ENCODE measurements at places on chromosomes 11 and 22.
A peak's percentile ranks its signal among the peaks of the same experiment; 100 is the strongest.

DNA sequence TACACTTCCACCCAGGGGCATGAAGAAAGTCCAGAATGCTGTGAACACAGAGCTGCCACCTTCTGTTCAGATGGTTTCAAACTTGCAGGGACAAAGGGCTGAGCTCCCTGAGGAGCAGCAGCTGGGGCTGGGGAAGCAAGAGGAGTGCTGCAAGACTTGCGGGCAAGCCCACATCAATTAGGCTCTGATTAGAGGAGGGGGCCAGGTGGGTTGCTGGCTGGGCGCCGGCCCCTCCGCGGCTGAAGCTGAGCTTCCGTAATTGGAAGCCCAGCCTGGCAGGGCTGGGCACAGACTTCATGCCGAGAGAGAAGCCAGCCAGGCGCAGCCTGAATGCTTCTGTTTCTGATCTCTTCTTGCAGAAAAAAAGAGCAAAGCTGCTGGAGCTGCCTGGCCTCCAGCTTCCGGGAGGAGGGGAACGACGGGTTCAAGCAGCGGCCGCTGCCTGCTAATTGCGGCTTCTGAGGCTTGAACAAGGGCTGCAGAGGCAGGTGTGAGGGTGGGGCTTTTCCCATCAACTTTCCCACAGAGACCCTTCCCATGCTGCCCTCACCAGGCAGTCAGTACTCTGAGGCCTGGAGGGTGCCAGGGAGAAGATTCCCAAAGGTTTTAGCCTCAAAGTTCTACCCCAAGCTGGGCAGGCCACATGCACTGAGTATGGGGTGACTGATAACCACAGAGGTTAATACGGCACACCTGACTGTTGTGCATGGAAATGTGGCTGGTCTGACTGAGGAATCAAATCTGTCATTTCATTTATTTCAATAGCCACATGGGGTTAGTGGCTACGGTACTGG is 91.1 kb upstream of the LMO1 start:
- DNase-seq = no peak

DNA sequence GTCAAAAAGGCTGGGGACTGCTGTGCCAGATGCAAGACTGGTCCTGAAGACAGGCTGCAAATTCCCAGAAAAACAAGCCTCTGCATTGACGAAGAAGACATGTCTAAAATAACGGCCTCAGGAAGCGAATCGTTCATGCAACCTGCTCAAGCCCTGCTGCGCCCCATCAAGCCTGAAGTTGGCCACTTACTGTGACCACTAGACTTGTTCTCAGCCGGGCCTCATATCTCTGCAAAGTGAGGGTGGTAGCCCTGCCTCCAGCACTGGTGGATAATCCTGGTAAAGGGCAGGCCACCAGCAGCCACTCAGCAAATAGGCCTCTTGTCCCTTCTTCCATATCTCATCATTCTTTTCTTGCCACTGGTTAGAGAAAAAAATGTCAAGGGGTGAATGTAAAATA is 11.8 kb downstream of the LTO1 start:
- no peak for DNase-seq

DNA sequence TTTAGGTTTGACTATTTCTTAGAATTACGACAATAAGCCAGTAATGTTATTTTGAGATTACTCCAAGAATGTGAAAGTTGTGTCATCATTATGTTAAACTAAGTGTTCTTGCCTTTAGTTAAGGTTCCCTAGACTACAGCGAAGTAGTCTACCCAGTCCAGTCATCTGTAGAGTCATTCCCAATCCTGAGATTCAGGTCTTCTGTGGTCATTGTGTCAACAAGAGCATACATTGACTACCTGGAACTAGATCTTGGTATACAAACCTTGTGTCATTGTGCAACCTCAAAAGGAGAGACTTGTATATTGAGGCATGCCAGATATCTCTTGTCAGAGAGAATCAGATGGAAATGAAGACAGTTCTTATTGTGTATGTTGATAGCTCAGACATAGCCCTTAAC is 115.9 kb downstream of the ATM start:
- no peak for DNase-seq

- DNase-seq = no peak
These were observed 96.9 kb downstream of the FEZ1 start for GRCh38 chr11:125398994-125399640.

GRCh38 chr11:107563702-107564101 is 1.8 kb downstream of the ALKBH8 start:
- no peak for DNase-seq

GRCh38 chr11:10004526-10005113 is 289.4 kb downstream of the SBF2 start:
- DNase-seq = no peak

GRCh38 chr11:117859488-117860112 is 16.9 kb downstream of the FXYD6 start:
- DNase-seq = no peak

GRCh38 chr11:38305682-38306081 is 1707.6 kb upstream of the RAG2 start:
- DNase-seq = no peak

GRCh38 chr11:126146454-126147192 is 64.8 kb downstream of the RPUSD4 start:
- no peak for DNase-seq

GRCh38 chr11:491358-491757 is 15.7 kb downstream of the RNH1 start:
- no peak for DNase-seq

GRCh38 chr11:135027461-135027860 is 615.4 kb upstream of the B3GAT1 start:
- no peak for DNase-seq

DNA sequence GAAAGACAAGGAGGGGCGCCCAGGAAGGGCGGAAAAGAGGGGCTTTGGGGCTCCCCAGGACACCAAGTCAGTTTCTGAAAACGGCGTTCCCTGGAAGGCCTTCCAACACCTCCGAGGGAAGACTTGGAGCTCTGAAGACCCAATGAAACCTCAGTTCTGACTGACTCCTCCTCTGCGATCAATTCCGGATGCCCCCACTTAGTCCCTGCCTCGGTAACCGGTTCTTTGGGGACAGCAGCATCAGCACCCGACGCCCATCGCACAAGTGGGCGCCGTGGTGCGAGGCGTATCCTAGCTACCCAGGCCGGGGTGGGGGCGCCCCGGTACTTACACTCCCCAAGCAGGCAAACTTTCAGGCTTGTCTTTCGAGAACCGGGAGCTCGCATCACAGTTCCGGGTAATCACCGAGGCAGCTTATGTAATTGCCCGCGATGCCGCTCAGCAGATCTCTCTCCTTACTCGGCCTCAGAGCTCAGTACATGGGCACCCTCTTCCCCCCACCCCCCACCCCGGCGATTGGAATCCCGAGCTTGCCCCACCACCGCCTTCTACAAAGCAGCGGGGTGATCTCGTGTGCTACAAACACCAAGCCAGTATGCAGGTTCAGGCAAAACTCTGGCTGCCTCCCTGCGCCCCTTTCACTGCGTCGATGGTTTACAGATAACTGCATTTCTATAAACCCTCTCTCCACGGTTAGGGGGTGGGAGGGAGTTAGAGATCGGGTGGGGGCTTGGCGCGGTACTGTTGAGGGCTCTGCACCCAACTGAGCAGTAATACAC is 2.0 kb downstream of the TENM4 start:
- DNase-seq = no peak

DNA sequence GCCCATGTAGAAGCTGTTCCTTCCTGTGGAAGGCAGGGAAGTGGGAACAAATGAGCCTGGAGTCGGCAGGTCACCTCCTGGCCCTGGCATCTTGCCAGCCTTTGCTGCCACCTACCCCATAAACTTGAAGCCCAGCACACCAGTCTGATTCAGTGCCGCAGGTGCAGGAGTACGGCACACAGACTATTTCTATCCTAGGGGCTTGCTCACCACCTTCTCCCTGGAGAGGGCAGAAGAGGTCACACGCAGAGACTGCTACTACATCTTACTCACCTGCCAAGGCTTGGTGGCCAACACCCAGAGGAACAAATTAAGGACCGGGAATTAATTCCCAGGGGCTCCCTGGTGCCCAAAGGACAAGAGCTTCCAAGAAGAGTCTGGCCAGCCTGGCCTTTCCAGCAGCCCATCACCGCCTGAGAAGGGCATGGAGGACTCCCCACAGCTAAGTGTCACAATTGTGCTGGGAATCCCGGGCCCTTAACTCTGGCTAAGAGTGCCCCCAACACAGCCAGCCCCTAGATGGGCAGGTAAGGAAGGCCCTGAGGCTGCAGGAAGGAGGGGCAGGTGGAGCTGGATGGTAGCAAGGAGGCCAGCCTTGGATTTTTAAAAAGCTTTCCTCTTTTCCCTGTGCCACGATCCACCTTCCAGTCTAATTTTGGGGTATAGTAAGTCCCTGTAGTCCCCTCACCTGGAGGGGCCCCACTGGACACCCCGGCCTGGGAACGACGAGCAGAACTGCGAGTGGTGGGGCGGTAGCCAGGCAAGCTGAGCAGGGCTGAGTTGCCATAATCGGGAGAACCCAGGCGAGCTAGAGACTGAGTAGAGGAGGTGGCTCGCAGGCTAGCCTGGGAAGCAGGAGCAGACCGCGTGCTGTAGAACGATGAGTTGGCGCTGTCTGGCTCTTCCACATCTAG is 6.9 kb downstream of the IL18BP start:
- DNase-seq = no peak

DNA sequence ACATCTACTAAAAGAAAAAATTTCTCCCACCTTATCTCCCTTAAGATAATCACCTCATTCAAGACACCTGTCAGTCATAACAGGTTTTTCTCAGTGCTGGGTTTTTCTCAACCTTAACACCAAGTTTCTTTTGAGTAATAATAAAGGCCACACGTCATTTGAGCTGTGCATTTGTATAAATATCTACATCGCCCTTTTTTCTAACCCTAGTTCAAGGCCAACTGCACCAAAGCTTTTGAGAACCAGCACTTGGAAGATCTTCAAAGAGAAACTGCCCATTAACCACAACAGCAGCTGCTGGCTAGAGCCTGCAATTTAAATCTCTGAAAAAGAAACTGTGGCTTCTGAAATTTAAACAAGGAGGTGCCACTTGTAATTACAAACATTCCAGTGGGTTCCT is 6.9 kb downstream of the CADM1 start:
- DNase-seq = peak; percentile 72

DNA sequence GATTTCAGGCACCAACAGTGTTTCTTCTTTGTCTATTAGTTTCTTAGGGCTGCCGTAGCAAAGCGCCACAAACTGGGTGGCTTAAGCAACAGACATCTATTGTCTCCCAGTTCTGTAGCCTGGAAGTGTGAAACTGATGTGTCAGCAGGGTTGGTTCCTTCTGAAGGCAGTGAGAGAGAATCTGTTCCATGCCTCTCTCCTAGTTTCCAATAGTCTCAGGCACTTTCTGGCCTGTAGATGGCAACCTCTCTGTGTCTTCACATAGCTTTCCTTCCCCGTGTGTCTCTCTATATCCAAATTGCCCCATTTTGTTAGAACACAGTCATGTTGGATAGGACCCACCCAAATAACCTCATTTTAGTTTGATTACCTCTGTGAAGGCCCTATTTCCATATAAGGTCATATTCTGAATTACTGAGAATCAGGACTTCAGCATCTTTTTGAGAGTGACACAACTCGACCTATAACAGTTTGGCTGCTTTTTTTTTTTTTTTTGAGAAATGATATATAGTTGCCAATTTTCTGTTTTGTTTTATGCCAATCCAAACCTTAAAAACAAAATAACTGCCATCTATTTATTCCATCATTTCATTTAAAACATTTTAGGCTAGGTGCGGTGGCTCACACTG is 108.2 kb downstream of the SLC36A4 start:
- no peak for DNase-seq

DNA sequence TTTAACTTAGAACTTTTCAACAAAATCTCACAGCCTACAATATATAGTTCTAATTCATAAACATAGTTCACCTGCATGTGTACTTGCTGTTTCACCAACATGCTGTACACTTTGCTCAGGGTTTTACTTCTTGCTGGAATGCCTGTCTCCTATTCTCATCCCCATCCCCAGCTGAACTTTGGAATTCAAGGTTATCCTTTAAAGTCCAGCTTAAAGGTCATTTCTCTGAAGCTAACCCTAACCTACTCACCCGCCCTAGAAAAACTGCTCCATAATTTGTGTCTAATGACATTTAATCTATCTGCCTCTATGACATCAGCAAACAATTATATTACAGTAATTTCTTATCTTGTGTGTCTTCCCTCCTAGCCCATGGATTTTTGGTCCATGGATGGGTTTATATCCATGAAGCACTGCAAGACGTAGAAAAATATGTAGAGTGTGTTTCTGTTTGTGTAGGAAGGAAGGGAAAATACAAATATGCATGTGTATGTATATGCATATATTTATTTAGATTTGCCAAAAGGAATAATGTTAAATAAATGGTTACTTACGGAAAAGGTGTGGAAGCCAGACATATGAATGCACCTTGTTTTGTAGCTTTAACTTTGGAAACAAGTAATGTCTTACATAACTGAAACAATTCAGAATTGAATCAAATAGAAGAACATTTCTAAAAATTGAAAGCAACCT is 99.5 kb upstream of the APOA1 start:
- no peak for DNase-seq

DNA sequence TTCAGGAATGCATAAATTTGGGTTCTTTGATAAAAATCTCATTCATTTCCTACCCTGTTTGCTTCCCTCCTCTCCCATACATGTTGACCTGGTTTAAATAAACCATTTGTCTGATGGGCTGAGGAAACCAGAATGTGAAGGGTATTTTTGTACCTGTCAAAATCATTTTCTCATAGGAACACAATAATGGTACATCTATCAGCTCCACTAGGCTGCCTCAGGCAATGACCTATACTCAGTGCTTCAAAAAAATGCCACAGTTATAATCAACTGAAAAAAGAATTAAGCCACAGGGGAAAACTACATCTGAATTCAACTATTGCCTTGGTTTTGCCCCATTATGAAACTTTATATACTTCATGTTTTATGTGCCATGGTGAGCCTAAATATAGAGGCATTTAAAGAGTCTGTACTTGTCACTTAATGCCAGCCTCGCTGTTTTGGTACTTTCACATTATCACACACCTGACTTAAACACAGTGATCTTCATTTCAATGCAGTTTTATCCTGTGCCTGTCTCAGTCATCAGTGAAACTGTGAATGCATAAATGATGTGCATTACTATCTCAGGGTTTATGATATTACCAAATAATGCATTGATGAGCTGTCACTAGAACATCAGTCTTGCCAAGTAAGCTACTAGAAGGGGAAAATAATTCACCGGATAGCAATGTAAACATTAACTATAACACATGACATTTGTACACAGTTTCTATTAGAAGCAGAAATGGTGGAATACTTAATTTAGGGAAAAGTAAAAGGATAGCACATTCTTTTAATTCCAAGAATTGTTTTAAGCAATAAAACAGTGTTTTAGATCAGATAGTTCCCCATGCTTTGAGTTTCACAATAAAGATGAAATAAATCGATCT is 92.7 kb downstream of the MSANTD4 start:
- DNase-seq = no peak

DNA sequence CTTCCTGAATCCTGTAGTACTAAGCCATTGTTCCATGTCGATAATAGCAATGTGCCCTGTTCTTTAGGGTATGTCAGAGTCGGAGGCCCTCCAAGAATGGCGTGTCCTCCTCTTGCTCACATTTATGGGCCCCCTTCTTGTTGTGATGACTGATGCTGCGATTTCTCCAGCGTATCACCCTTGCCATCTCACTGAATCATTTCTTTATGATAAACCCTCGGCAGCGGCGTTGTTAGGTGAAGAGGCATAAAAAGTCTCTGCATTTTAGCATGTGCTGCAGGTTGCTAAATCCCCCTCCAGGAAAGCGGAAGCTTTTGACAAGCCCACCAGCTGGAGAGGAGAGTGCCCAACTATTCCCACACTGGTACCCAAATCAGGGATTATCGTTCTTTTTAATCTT is 1045.3 kb downstream of the BRD1 start:
- DNase-seq = no peak
